ENCODE measurements at places on chromosomes 4 and X.

DNA sequence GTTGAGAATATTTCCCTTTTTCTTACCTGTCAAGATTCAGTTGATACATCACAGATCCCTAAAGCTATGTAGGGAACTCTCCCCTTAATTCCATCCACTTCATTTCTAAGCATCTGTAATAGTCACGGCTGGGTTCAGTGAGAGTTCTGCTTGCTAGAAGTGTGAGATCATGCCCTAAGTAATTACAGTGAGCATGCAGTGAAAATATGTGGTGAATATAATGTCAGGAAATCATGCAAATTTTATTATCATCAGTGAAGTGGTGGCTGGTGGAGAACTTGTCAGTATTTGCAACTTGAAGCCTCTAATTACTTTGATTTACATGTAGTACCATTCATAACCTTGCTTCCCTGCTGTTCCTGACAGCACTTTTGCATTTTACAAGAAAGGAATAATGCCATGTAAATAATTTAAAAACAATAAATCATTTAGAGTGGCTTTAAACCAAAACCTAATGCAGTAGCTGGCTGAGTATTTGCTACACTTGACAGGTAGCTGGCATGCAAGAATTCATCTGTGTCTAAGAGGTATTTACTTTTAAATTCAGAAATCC lies 28.3 kb upstream of the CFAP299 start:
- no peak for DNase-seq

- DNase-seq: no peak
Observed at GRCh38 chr4:125992891-125993290, 678.1 kb downstream of the FAT4 start.

GRCh38 chrX:144801786-144802185 lies 445.5 kb upstream of the SPANXN1 start:
- no peak for DNase-seq

GRCh38 chr4:93384887-93385286 lies 443.7 kb upstream of the ATOH1 start:
- DNase-seq: no peak

All from CD4-positive, alpha-beta T cell treated with Interleukin-2 at 100 ng/mL for 4 hours (primary cell).